ENCODE measurements at places on chromosomes 6 and 20.

DNA sequence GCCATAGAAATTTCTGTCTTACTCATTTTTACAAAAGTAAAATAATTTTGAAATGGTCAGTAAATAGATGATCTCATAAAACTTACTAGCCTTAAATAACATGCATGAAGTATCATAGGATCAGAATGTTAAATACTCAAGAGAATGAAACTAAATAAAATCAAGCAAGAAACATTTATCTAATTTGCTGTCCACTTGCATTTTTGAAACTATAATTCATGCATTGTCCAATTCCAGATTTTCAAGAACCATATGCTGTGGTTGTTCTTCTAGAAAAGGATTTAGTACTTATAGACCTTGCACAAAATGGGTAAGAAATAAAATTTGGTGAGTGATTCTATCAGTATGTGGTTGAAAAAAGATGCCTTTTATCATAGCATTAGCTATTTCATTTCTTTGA is 107.0 kb downstream of the STXBP5 start:
- no peak for DNase-seq

DNA sequence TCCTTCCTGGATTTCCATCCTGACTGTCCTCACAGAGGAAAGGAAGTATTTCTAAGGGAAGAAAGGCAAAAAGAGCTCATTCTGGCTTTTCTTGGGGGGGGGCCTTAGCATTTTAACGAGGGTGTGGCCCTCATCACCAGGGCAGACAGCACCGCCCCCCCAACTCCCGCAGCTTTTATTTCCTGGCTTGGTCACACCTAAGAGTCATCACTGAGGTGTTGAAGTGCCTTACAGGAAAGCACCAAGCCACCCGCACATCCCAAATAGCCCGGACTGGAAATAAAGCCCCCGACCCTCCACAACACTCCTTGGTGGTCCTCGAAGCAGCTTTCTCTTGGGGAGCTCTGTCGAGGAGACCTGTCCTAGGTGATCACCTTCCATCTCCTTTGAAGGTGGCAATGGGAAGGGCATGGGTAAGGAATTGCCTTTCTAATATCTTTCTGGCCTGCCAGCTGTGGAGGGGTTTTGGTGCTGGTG is 1.3 kb downstream of the PTK7 start:
- no peak for DNase-seq

GRCh38 chr20:10802236-10802635 is 128.4 kb upstream of the JAG1 start:
- no peak for DNase-seq

DNA sequence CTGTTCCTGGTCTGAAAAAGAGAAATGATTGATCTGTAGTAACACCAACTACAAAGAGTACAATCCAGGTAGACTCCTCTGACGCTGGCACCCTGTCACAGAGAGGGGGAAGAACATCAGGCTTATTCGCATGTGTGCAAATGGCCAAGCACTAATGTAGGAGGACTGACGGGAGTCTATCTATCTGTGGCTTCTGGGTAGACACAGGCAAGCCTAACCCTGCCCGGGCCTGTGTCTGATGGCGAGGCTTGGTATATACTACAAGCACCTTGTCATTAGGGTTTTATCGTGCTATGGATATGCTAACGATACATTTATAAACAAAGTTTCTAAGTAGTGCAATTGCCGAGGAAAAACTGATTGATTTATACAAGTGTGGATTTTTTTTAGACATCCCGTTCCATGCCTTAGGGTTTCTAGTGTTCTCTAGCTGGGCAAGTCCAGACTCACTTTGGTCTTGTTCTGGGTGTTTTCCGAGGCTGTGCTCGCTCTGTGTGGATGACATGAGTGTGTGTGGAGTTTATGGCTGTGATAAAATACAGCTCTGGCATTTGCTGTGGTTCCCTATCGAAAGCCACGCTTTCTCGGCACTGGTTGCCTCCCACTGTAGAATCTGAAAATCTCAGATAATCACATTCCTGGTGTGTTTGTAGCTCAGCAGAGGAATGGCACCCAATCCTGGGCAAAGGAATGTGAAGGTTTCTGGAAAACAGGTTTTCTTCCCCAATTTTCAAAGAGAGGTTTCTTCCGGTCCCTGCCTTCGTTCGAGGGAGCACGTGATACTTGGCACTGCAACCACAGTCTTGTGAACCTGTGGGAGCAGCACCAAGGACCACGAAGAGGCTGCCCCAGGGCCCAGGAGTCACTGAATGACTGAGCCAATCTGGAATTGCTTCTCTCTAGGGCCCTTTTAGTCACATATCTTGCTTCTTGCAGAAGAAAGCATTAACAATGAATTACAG is 67.5 kb upstream of the EDN1 start:
- DNase-seq: no peak

- DNase-seq: no peak
Measured at GRCh38 chr6:43575105-43575771, 600 bp downstream of the XPO5 start.

GRCh38 chr20:42027746-42028268 is 409.6 kb upstream of the CHD6 start:
- DNase-seq: no peak

- no peak for DNase-seq
Measured at GRCh38 chr6:14520029-14520428, 402.5 kb downstream of the CD83 start.

- DNase-seq: no peak
Measured at GRCh38 chr6:45450132-45450531, 72.4 kb upstream of the SUPT3H start.
